ENCODE measurements at places on chromosomes 2 and 18. TPM values are rescaled to one million over a fixed set of nuclear protein-coding genes. Genes with fewer than 3 reads are reported as not detected.
A peak's percentile ranks its signal among the peaks of the same experiment; 100 is the strongest.

CCDC68 gene
- 1.9 TPM for polyA plus RNA-seq

RND3 gene
- 16.8 TPM for polyA plus RNA-seq

CHMP3 gene
- 202 TPM for polyA plus RNA-seq

DNA sequence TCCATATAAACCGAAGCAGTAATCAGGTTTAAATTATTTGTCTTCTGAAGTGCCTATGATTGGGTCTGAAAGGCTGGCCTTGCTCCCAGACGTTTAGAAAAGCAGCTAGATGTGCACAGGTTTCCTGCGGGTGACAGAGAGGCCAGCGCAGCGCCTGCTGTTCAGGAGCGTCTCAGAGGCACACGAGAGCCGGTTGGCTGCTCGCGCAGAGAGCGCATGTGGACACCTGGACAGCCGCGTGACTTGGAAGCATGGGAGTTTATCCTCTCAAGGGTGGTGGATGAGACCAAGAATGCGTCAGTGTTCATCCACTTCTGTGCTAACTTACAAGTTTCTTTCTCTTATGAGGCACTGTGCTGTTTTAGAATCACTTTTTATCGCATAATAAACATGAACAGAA is 303.7 kb downstream of the PTGR3 start:
- DNase-seq, result no peak
- H3K4me3 ChIP-seq, result no peak overlapping the region
- no peaks in the 10 kb centered on the region for H3K36me3 ChIP-seq
- H3K4me1 ChIP-seq, result no peaks in the 10 kb centered on the region
- no peaks in the 10 kb centered on the region for H3K27me3 ChIP-seq
- H3K27ac ChIP-seq, result no peak overlapping the region

DNA sequence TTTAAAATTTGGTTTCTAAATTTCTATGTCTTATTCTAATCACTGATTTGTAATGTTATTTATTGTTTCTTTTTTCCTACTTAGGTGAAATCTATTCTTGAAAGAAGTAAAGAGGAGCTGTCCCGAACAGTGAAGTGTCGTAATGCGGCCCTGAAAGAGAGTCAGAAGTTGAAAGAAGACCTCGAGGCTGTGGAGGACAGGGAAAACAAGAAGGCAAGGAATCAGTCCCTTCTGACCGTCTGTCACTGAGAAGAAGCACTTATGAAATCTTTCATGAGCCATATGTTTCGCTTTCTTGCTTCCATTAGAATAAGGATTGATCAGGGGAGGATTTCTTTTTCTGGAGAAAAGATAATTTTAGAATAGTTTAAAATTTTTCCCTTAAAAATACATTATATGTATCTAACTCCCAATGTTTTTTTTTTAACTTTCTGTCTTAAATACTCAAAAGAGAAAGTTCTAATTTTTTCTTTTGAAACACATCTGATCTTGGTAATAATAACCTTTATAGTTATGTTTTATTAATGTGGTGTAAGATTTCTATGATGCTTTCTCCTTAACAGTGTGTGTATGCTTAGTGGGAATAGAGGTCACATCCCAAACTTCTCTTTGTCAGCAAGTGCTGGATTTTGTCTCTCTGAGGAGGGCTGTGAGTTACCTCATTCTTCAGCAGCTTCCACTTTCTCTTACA is 79.0 kb downstream of the CCDC150 start:
- no peaks in the 10 kb centered on the region for H3K27me3 ChIP-seq
- H3K36me3 ChIP-seq, result no peaks in the 10 kb centered on the region
- no peak overlapping the region for H3K27ac ChIP-seq
- no peak for DNase-seq
- no peak overlapping the region for H3K4me3 ChIP-seq

GRCh38 chr18:31070206-31070605 is 27.7 kb upstream of the DSC3 start:
- H3K4me3 ChIP-seq, result no peak overlapping the region
- H3K27ac ChIP-seq, result no peak overlapping the region
- DNase-seq, result no peak
- no peaks in the 10 kb centered on the region for H3K36me3 ChIP-seq
- no peaks in the 10 kb centered on the region for H3K4me1 ChIP-seq

DNA sequence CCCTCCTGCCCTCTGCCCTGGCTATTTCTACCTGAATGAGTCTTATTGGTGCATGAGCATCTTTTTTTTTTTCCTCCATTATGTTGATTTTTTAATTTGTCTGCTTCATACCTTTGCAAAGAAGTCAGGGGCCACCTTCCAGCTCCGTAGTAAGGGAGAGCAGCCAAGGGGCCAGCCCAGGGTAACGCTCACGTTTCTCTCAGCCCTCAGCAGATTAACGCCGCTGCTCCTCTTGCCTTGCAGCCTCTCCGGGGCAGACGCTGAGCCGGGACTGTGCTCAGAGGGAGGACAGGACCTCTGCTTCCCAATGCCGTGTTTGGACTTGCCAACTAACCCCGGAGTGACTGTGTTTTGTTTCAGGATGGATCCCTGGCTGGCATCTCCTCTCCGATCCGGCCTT is 241.7 kb downstream of the ATAD2B start:
- H3K27me3 ChIP-seq, result no peaks in the 10 kb centered on the region
- H3K36me3 ChIP-seq, result no peaks in the 10 kb centered on the region
- no peak overlapping the region for H3K27ac ChIP-seq
- no peak for DNase-seq
- H3K4me1 ChIP-seq, result no peaks in the 10 kb centered on the region

- H3K27ac ChIP-seq, result no peak overlapping the region
- no peak for DNase-seq
- no peaks in the 10 kb centered on the region for H3K27me3 ChIP-seq
- no peaks in the 10 kb centered on the region for H3K36me3 ChIP-seq
- H3K4me1 ChIP-seq, result no peaks in the 10 kb centered on the region
- H3K4me3 ChIP-seq, result no peak overlapping the region
These were observed 393.9 kb downstream of the LRRTM1 start for GRCh38 chr2:79910643-79911042.

DNA sequence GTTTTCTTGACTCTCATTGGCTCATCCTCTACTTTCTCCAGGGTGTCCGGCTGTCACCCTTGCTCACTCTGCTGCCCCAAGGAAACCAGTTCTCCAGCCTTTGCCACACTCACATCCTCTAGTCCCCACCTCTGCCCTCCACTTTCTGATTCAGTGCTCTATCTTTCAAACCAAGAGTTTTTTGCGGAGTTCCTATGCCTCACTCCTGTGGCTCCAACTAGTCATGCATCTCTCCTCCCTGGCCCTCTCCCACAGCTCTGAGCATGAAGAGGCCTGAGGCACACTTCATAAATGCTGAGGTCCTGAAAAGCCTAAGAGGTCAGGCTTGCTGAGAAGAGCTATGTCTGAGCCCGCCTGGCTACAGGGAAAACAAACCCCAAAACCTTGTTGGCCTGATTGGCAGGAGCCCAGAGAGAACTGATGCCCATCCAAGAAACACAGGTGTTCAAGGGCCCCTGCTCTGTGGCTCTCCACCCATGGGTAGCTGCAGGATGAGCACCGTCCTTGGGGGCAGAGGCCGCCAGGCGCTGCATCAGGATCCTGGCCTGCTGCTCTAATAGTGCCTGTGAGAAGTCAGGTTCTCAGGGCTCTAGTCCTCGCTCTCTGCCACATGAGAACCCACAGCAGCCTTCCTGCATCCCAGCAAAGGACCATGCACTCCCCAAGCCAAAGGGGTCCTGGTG is 42.1 kb downstream of the HS1BP3 start:
- H3K4me1 ChIP-seq, result no peaks in the 10 kb centered on the region
- no peaks in the 10 kb centered on the region for H3K27me3 ChIP-seq
- no peaks in the 10 kb centered on the region for H3K36me3 ChIP-seq
- H3K27ac ChIP-seq, result no peak overlapping the region
- H3K4me3 ChIP-seq, result no peak overlapping the region
- DNase-seq, result peak; percentile 34

DNAJC5G gene
- 2.3 TPM for polyA plus RNA-seq

DNA sequence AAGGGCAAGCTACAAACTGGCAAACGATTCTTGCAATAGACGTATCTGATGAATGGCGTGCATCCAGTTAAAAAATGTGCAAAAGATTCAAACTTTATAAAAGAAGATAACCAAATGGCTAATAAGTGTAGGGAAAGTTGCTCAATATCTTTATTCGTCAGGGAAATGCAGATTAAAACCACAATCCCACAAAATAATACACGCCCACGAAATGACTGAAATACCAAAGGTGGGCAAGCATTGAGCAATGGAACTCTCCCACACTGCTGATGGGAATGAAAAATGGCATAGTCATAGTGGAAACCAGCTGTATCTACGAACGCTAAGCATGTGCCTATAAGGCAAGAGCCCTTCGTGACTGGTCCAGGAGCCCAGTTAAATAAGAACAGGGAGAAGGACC is 168.6 kb upstream of the SIX2 start:
- no peaks in the 10 kb centered on the region for H3K27me3 ChIP-seq
- no peak overlapping the region for H3K4me3 ChIP-seq
- H3K27ac ChIP-seq, result no peak overlapping the region
- H3K36me3 ChIP-seq, result no peaks in the 10 kb centered on the region
- H3K4me1 ChIP-seq, result peaks cover 3% of the 10 kb centered on the region

GRCh38 chr2:196046123-196046917 is 22.3 kb downstream of the DNAH7 start:
- no peaks in the 10 kb centered on the region for H3K36me3 ChIP-seq
- no peak for DNase-seq
- no peak overlapping the region for H3K27ac ChIP-seq

- H3K4me1 ChIP-seq, result no peaks in the 10 kb centered on the region
- DNase-seq, result peak; percentile 44
- no peaks in the 10 kb centered on the region for H3K36me3 ChIP-seq
- H3K27ac ChIP-seq, result no peak overlapping the region
- H3K4me3 ChIP-seq, result no peak overlapping the region
These were observed 135.9 kb upstream of the ID2 start for GRCh38 chr2:8545695-8546611.

RTTN gene
- 2.1 TPM for polyA plus RNA-seq

APCDD1 gene
- 45.5 TPM for polyA plus RNA-seq

CD8B2 gene
- polyA plus RNA-seq, result 0.50 TPM

GRCh38 chr2:100401268-100401667 is 16.2 kb downstream of the CHST10 start:
- H3K27me3 ChIP-seq, result no peaks in the 10 kb centered on the region
- DNase-seq, result no peak
- no peak overlapping the region for H3K27ac ChIP-seq
- no peak overlapping the region for H3K4me3 ChIP-seq

GRCh38 chr2:113370478-113371091 is 66.9 kb upstream of the ZNG1B start:
- H3K4me1 ChIP-seq, result no peaks in the 10 kb centered on the region
- no peak overlapping the region for H3K4me3 ChIP-seq
- no peaks in the 10 kb centered on the region for H3K27me3 ChIP-seq
- no peak overlapping the region for H3K27ac ChIP-seq

GRCh38 chr18:63909870-63910269 is 2.1 kb downstream of the SERPINB10 start:
- H3K27ac ChIP-seq, result no peak overlapping the region
- no peaks in the 10 kb centered on the region for H3K36me3 ChIP-seq
- DNase-seq, result no peak
- no peaks in the 10 kb centered on the region for H3K4me1 ChIP-seq
- H3K4me3 ChIP-seq, result no peak overlapping the region

LINC00305 gene
- polyA plus RNA-seq, result not detected

DNA sequence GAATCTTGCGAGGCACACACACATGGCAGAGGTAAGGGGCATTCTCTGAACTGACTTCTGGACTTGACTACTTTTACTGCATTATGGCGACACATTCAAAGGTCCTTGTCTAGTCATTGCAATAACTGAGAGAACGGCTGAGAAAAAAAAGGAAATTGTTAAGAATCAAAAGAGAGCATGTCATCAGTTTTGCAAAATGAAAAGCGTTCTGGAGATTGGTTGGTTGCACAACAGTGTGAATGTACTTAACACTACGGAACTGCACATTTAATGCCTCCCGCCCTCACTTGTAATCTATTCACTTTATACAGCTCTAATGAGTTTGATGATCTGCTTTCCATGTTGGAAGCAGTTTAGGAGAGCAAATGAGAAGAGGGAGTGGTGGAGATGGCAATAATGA is 68.5 kb upstream of the NFU1 start:
- no peak overlapping the region for H3K27ac ChIP-seq
- peaks cover 7% of the 10 kb centered on the region for H3K36me3 ChIP-seq
- H3K4me1 ChIP-seq, result no peaks in the 10 kb centered on the region

DNA sequence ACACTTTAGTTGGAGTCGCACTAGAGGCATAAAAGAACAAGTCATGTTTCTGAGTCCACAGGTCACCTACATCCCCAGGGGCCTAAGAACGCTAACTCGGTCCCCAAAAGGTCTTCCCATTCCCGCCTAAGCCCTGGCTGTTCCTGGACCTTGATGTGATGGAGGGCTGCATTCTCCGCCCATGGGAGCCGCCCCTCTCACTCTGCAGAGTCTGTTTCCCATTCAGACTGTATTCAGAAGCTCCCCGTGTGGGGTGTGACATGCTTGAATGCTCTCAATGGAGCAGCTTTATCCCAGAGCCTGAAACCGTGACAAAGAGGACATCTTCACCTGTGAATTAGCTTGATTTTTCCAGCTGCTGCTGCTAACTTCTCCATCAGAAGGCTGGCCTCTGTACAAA is 319.0 kb upstream of the KLHL29 start:
- H3K36me3 ChIP-seq, result no peaks in the 10 kb centered on the region
- no peak overlapping the region for H3K27ac ChIP-seq
- H3K4me1 ChIP-seq, result no peaks in the 10 kb centered on the region
- no peaks in the 10 kb centered on the region for H3K27me3 ChIP-seq

DNA sequence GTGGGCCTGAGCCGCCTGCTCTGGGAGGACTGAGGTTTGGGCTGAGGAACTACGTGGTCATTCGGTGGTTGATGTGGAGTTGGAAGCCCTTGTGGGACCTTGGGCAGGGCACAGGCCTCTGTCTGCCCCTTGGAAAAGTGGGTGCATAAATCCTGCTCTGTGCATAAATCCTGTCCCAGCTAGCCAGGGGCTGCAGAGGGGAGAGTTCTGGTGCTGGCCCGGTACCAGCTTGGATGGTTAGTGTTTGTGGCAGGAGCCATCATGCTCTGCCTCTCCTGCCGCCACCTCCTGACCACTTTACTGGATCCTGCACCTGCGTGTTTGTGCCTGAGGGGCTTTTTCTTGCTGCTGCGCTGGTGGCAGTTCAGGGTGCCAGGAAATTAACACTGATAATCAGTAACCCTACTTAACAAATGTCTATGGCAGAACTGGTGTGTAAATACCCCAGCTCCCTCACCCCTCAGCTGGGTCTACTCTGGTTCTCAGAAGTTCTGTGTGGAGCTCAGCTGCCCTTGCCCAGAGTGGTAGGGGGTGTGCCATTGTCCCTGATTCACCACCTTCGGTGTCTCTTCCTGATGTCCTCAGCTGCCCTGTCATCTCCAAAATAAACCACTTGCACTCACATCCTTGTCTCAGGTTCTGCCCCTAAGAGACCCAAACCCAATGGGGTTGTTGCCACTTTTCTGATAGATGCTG is 156.8 kb downstream of the GLI2 start:
- no peaks in the 10 kb centered on the region for H3K27me3 ChIP-seq
- DNase-seq, result peak; percentile 47
- H3K4me1 ChIP-seq, result no peaks in the 10 kb centered on the region
- no peak overlapping the region for H3K27ac ChIP-seq
- H3K4me3 ChIP-seq, result no peak overlapping the region
- H3K36me3 ChIP-seq, result no peaks in the 10 kb centered on the region
